ENCODE measurements at places on chromosomes 13 and 19. TPM values are rescaled to one million over a fixed set of nuclear protein-coding genes. Genes with fewer than 3 reads are reported as not detected.

LILRA1 gene
- 0.83 TPM for total RNA-seq

ZNF850 gene
- 6.4 TPM for total RNA-seq

ZNF98 gene
- total RNA-seq, result 3.0 TPM

CPB2 gene
- total RNA-seq, result not detected

CDX2 gene
- not detected for total RNA-seq

ABHD8 gene
- total RNA-seq, result 18.2 TPM

SLITRK5 gene
- 4.4 TPM for total RNA-seq

CYP4F2 gene
- not detected for total RNA-seq

KRTDAP gene
- not detected for total RNA-seq

SLC10A2 gene
- 0.30 TPM for total RNA-seq

TSHZ3 gene
- 10.9 TPM for total RNA-seq

IGFL3 gene
- total RNA-seq, result not detected

PHLDB3 gene
- 6.0 TPM for total RNA-seq

ZNF846 gene
- total RNA-seq, result 36.6 TPM

CRX gene
- total RNA-seq, result not detected

PPP1R13L gene
- total RNA-seq, result 0.59 TPM

SPACA6 gene
- 18.0 TPM for total RNA-seq

NLRP7 gene
- total RNA-seq, result not detected

ZNF808 gene
- total RNA-seq, result 26.1 TPM

ZNF223 gene
- total RNA-seq, result 11.1 TPM

SPHK2 gene
- total RNA-seq, result 11.6 TPM

EHD2 gene
- 17.1 TPM for total RNA-seq

SRRM5 gene
- 0.10 TPM for total RNA-seq

ZNF492 gene
- total RNA-seq, result 1.8 TPM

FAM216B gene
- 12.7 TPM for total RNA-seq

KISS1R gene
- 2.1 TPM for total RNA-seq

NDUFS7 gene
- 43.0 TPM for total RNA-seq

RB1 gene
- 51.5 TPM for total RNA-seq

NOVA2 gene
- 5.7 TPM for total RNA-seq

Data from spinal cord (tissue), 10 donors.